ENCODE measurements at places on chromosomes 6 and 20.

GRCh38 chr6:112253841-112254816 is at the start of gene LAMA4:
TSS of gene LAMA4 (minus strand) at chr6:112254567. CDS start at chr6:112254150, 417 bp downstream.
- DNase-seq, result no peak

- DNase-seq, result no peak
These were observed 118.8 kb upstream of the ARID1B start for GRCh38 chr6:156658186-156658965.

- no peak for DNase-seq
These were observed 434.5 kb downstream of the HDGFL1 start for GRCh38 chr6:23003671-23004467.

DNA sequence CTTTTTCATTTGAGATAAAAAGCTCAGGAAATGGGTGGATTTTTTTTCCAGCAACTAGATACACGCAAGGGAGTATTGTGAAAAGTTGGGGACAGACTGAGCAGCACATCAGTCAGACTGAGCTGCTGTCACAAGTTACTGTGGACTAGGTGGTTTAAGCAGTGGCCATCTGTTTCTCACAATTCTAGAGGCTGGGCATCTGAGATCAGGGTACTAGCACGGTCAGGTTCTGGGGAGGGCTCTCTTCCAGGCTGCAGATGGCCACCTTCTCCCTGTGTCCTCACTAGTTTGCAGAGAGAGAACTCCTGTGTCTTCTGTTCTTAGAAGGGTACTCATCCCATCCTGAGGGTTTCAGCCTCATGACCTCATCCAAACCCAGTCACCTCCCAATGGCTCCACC is 178.3 kb downstream of the SYNDIG1 start:
- no peak for DNase-seq

DNA sequence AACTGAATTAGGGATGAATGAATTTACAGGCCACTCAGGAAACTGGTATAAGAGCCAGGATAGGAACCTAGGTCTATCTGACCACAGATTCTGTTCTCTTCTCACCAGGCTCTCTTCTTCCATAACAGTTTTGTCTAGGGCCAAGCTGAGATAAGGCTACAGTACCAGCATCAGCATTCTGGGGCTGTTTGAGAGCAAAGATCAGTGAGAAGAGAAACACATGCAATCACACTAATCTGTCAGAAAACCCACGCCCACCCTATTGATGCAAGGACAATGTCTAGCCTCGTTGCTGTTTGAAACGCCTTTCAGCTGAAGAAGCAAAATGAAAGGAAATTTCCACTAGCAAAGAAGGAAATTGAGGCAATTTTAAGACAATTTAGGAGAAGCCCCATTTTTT is 137.7 kb downstream of the LCA5 start:
- DNase-seq, result no peak

DNA sequence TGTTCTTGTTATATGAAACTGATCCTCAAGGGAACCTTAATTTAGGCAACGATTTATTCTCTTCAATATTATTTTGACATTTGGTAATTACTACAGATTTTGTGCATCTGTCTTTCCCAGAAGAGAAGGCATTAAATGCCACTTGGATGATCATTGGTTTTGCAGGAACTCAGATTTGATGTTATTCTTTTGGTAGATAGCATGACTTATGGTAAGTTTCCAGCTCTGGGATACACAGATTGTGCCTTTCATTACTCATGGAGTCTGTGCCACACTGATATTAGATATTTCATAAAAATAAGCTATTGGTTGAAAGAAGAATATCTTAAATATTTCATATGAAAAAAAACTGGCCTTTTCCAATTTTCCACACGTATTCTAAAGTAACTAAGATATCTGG is 120.1 kb downstream of the AIG1 start:
- no peak for DNase-seq

- DNase-seq, result no peak
These were observed 7.3 kb upstream of the ULBP2 start for GRCh38 chr6:149934249-149935156.

GRCh38 chr6:42255050-42255449 is 37.4 kb upstream of the MRPS10 start:
- DNase-seq, result no peak

DNA sequence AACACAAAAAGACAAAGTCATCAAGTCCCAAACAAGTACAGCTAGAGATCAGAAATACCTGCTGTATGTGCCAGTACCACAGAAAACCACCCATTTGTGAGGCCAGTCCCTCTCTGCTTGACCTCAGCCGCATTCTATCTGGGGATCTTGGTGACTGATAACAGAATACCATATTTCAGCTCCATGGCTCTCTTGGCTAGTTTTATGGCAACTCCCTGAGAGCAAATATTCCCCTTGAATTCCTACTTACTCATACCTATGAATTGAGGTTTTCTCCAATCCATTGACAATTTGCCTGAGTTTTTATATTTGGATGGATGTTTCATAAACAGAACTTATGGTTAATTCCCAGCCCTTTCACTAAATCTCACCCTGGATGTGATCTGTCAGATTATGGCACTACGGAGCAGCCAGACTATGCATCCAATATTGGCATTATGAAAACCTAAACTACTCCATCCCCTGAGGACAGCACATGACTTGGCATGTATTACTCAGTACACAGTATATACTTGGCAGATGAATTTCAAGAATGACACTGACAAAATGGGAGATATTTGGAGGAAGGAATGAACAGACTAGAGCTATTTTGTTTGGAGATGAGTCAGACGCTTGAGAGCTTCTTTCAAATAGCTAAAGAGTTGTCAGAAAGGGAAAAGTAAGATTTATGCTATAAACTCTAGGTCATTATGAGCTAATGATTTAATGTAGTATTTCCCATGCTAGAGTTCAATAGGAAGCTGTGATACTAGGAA is 95.7 kb downstream of the PRDM1 start:
- DNase-seq, result no peak

DNA sequence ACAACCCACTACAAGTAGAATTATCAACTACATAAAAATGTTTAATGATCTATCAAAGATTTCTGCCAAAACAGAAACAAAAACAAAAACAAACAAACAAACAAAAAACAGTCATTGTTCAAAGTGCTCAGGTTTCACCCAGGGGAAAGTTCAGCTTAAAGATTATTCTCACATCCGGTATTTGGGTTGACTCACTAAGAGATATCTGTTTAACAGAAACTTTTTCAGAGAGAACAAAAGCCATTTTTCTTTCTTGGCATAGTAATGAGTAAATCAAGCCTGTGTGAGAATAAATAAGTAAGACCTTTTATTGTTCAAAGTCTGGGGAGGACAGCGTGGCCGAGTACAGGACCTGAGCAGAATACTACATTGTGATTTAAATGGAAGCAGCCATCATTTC is 143.6 kb downstream of the RCAN2 start:
- DNase-seq, result no peak

DNA sequence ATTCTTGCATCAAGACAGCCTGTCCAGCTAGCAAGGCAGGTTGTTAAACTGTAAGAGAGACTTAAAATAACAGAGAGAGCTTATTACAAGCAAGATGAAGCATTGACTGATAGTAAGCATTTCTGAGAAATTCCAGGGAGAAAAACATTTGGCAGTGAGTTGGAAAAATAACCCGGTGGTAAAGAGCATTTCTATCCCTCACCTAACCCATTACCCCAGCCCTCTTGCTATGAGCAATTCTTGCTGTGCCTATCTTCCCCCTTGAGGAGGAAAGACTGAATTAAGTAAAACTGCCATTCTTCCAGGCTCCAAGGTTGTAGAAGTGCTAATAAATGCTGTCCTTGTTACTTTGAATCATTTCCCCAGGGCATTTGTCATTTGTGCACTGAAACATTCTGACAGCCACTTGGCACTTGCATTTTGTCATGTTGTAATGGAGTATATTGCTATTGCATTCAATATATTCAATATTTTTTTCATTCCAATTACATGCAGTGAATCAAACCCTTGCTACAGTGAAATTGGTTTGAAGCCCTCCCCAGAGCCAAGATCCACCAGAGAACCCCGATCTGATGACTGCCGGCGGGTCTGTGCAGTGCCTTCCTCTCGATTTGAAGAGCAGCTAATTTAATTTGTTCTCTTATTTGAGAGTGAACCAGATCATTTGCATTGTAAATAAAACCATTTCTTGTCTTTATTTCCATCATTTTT is 291.1 kb downstream of the HIVEP2 start:
- no peak for DNase-seq

- DNase-seq, result no peak
These were observed 118.7 kb downstream of the SMOC2 start for GRCh38 chr6:168559574-168560098.

GRCh38 chr6:107853230-107853629 is 29.1 kb upstream of the SCML4 start:
- no peak for DNase-seq

GRCh38 chr6:168990019-168990751 is 263.5 kb downstream of the THBS2 start:
- no peak for DNase-seq

GRCh38 chr6:28315628-28316027 is 20.3 kb downstream of the ZSCAN31 start:
- DNase-seq, result no peak

- peak; percentile 67 for DNase-seq
These were observed 39.8 kb downstream of the HIVEP1 start for GRCh38 chr6:12051861-12052368.

- no peak for DNase-seq
These were observed 36.7 kb downstream of the F13A1 start for GRCh38 chr6:6283746-6284145.

- no peak for DNase-seq
These were observed 38.5 kb upstream of the TGM6 start for GRCh38 chr20:2342243-2342642.

DNA sequence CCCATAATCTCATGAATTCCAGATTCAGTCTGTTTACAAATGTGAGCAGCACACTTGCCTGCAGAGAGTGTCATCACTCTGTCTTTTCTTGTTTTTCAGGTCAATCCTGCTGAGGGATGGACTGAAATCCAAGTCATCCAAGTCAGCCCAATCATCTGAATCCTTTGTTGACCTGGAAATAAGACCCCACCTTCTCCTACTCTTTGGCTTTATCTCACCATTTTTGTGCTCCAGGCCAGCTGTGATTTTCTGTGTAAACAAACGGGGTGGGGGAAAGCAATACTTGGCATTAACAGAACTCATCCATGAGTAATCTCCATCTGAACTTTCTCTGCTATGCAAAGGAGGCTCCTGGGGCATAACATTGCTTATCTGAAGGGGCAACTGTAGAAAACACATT is 16.9 kb upstream of the GSTA4 start:
- no peak for DNase-seq

GRCh38 chr6:170362121-170362520 is 55.6 kb downstream of the FAM120B start:
- no peak for DNase-seq

- DNase-seq, result no peak
These were observed 24.2 kb downstream of the ASXL1 start for GRCh38 chr20:32382102-32382950.

DNA sequence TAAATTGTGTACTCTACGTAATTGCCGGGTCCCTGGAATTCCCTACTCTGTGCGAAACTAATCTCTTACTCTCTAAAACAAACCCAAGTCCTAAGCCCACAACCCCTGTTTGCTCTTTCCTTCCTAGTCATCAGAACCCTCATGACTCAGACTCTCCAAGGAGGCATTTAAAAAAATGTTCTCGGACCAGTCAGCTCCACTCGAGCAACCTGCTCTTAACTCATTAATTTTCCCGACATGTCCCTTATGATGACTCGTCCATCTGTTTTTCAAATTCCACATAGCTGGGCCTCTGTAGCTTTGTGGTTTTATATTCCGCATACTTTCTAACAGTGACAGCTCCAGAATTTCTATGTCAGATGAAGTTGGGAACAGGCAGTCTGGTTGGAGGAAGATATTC is 2.6 kb upstream of the MUC22 start:
- DNase-seq, result no peak

DNA sequence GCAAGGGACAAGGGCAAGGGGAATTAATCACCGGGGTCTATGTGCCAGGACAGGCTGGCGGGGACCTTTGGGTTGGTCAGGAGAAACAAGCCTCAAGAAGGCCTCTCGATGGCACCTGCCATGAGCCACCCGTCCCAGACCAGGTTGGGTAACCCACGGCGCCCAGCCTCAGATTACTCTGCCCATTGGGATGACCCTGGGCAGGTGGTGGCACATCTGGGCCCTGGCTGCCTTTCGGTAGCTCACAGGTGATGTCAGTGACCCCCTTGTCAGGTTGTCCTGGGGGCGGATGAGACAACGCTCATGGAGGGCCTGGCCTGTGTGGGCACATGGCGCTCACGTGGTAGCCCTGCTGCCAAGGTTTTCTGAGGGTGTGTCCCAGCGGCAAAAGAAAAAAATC is 152.2 kb downstream of the SYCP2 start:
- DNase-seq, result no peak

DNA sequence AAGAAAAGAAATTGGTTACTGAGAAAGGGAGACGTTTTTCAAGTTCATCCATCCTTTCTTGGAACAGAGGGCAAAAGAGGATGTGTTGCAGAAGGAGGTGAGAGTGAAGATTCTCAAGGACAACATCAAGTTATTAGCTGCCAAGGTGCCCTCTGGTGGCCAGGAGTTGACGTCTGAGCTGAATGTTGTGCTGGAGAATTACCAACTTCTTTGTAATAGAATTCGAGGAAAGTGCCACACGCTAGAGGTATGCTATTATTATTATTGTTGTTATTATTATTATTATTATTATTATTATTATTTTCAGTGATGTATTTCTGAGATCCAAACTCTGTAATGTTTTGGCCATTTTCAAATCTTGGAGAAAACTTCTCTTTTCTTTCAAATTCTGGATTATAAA is 197.0 kb downstream of the UTRN start:
- DNase-seq, result peak; percentile 8

All from SIG-M5 (cell line).